T-helper 17 cell (primary cell): ENCODE measurements at places on chromosomes 3 and 15.

DNA sequence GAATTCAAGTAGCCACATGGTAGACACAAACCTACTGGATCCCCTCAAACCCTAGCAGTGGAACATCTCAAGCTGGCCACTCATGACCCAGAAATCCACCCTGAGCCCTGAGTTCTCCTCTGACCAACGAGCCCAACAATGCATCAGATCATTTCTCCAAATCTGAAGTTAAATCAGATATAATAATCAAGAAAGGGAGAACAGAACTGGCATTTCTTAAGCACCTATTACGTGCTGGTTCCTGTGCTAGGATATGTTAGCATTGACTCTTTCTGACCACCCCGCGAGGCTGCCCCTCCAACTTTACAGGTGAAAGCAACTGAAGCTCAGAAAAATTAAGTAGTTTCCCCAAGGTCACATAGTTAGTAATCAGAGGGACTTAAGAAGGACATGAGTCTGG, 51.5 kb upstream of the CCDC174 start:
- no peak for DNase-seq

DNA sequence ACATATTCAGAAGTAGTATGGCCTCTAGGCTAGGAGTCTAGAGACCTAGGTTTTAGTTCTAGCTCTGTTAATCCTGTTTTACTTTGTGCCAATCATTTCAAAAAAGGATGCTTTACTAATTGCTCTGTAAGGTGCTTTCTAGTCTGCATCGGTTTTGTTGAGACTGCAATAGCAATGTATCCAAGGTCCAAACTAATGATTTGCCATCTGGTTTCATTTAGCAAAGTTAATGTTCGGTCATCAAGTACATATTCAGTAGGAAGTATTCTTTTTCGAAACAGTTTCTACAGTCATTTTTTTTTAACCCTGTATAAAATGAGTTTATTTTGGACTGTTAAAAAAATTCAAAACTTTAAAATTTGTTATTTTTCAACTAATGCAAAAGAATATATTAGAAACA, 2.0 kb upstream of the GALK2 start:
- no peak for DNase-seq

- no peak for DNase-seq
Measured at GRCh38 chr3:153257673-153258351, 95.8 kb downstream of the RAP2B start.

DNA sequence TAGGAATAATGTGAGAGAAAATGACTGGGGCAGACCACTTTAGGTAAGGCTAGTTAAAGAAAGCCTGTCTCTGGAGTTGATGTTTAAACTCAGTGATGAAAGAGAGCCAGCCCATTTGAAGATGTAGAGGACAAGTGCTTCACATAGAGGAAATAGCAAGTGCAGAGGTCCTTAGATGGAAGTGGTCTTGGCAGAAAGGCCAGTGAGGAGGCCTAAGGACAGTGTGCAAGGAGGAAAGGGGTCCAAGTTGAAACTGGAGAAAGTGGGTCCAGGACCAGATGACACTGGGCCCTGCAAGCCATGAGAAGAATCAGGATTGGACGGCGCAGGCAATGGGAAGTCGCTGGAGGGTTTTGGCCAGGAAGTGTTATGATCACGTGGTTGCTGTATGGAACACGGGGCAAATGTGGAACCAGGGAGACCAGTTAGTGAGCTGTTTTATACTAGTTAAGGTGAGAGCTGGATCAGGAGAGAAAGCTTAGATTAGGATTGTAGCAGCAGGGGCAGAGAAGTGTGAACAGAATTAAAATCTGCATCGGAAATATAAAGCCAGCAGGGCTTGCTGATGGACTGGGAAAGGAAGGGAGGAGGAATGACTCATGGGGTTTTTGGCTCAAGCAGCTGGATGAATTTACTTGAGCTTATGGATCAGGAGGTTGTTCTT, 48.0 kb upstream of the SCAANT1 start:
- DNase-seq = no peak

- DNase-seq = no peak
Measured at GRCh38 chr15:71683411-71684274, 126.7 kb upstream of the NR2E3 start.

DNA sequence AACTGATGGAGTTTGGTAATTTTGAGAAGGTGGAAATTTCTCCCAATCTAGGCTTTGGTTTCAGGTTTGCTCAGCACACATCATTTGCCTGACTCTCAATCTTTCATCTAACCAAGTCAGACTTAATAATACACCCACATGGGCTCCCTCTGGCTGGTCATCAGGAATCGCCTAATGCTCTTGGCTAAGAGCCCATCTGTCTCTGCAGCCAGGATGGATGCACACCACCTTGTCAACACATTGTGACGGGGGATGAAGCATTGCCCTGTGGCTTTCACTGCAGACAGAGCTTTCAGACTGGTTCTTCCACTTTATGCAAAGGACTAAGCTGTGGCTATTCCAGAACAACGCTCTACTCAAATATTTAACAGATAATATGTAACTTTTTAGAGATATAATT, 3.0 kb upstream of the HDGFL3 start:
- no peak for DNase-seq

- no peak for DNase-seq
Measured at GRCh38 chr3:46354984-46355383, 1.1 kb downstream of the CCR2 start.

DNA sequence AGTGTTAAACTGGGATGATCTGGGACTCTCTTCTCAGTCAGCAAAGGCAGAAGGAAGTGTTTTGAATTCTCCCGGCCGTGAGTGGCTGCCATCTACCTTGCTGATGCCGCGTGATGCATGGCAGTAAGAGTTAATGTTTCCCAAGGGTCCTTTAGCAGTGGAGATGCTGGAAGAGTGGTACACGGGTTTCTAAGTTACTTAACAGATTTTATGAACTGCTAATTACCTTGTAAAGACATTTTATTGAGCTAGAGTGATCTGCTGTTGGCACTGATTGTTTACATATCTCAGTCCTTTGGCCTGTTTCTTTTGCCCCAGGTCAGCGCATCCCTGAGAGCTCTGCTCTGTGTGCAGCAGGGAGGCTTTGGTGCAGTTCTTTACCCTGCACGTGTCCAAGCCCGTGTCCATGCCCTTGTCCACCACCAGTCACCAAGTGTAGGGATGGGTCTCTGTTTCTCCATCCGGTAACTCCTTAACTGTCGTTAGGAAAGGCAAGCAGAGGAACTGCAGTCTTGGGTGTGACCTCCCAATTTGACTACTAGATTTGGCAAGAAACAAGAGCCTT, 172.3 kb downstream of the SLCO3A1 start:
- no peak for DNase-seq

- no peak for DNase-seq
Measured at GRCh38 chr3:10294030-10294586, 1.4 kb upstream of the GHRL start.

GRCh38 chr3:52004906-52005395, 9.3 kb upstream of the RPL29 start:
- no peak for DNase-seq

GRCh38 chr3:60413551-60413950, 837.7 kb downstream of the FHIT start:
- DNase-seq = no peak

GRCh38 chr3:37979541-37980461, 10.8 kb upstream of the VILL start:
- DNase-seq = no peak

DNA sequence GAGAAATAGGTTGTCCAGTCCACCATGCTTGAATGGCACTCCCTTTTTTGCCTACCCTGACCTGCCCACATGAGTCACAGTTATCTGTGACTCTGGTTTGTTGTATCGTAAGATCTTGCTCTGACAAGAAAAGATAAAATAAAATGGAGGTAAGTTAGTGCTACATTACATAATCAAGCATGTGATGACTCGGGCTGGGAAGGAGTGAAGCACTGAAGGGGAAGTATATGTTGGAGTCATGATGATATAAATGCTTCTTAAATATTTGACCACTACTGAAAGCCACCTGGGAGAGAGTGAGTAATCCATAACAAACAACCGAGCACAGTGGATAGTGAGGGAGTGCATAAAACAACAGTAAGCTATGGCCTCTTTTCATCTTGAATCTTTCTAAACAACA, 124.4 kb downstream of the SHOX2 start:
- DNase-seq = no peak

- DNase-seq = no peak
Measured at GRCh38 chr3:130733236-130733875, 13.3 kb downstream of the PIK3R4 start.

- no peak for DNase-seq
Measured at GRCh38 chr15:89863918-89864317, 29.9 kb downstream of the AP3S2 start.

DNA sequence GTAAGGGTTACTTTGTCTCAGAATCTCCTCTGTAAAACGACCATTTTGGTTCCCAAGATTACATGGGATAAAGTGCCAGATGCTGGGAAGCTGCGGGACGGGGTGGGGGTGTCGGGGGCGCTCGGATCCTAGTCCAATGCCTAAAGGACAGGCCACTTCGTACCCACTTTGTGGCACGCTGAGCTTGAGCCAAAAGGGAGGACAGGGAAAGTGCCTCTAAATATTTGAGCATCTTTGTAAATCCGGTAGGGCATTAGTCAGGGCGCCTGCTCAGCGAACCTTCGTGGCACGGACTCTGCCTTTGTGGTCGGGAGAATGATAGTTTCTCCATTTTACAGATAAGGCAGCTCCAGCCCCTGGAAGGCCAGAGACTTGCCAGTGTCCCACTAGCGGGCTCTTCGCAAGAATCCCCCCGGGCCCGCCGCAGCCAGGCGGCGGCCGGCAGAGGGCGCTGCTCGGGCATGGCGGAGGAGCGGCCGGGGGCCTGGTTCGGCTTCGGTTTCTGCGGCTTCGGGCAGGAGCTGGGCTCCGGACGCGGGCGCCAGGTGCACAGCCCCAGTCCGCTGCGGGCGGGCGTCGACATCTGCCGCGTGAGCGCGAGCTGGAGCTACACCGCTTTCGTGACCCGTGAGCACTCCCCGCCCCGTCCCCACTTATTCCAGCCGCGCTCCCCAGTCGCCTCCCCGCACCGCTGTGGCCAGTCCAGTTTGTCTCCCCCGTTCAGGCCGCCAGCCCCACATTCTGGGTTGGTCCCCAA, 1.8 kb downstream of the RCCD1 start:
- DNase-seq = peak; percentile 50

DNA sequence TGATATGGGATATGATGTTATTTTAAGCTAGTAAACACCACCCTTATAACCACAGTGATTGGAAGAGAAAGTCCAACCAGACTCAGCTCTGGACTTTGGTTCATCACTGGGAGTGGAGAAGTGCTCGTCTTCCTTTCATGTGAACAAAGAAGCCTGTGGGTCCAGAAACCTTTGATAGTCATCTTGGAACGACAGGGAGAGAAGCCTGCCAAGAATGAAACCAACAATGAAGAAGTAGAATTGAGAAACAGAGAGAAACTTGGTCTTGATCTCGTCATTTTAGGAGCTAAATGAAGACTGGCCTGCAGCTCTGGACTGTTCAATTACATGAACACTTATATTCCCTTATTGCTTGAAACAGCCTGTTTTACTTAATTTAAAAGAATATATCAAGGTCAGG, 13.1 kb upstream of the SLC35G2 start:
- DNase-seq = no peak

DNA sequence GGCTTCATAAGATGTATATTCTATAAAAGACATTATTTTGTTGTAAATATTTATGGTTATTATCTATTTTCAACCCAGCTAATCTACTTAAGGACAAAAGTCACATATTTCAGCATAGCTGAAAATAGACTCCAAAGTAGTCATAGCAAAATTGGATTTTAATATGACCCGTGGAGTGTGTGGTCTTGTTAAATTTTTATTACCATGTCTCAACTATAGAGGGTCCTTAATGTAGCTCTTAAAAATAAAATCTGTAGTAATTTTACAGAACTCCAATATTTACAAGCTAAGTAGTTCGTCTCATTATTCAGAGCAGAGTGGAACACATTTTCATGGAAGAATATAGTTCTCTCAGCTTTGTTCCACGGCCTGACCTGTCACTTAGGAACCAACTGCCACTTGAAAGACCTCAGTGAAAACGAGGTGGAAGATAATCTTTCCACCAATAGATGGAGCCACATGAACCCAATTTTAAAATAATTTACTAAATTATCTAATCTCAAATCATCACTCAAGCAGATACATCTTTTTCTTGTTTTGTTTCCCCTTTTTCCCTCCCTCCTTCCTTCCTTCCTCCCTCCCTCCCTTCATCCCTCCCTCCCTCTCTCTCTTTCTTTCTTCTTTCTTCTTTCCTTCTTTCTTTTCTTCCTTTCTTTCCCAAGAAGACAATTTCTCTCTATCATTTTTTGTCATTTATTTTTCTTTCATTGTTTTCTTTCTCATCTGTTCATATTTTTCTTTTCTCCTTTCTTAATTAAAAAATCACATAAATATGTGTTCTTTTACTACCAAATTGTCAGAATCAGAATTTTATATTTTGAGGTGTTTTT, 97.2 kb downstream of the CLDN1 start:
- no peak for DNase-seq

GRCh38 chr15:76973362-76973743, 21.6 kb upstream of the PSTPIP1 start:
- peak; percentile 60 for DNase-seq

GRCh38 chr15:72375501-72375845, 341 bp downstream of the HEXA start:
- DNase-seq = no peak

DNA sequence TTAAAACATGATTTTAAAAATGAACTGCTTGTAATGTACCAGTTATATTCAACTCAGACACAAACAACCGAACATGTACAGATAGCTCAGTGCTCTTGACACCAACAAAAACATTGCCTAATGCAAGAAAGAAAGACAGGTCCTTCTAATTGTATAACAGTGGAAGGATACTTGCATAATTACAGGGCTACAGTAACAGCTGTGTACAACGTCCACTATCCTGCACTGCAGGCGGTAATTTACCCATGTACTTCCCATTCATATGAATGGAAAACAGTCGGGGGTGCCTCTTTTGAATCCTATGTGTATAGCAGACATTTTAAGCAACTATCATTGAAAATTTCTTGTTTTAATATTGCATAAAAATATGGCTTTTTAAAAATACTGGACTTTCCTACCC, 41.1 kb upstream of the PLSCR5 start:
- DNase-seq = no peak

GRCh38 chr3:52181543-52181942, 16.4 kb upstream of the ALAS1 start:
- no peak for DNase-seq

GRCh38 chr3:65238652-65239051, 550.9 kb upstream of the ADAMTS9 start:
- DNase-seq = no peak

DNA sequence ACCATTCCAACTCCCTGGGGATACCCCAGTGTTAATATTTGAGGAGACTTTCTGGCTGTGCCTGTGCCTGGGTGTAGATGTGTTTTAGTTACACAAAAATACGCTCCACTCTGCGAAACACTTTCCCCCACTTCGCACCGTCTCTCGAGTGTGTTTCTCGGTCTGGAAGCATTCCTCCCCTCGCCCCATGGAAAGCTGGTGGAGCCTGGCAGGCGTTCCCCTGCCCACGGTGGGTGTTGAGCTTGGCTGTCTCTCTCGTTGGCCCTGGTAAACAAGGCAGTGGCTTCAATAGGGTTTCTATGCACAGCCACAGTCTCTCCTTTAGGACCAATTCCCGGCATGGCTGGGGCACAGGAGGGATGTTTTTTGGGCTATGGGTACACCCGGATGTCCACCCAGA, 19.3 kb downstream of the IQSEC1 start:
- DNase-seq = no peak
